Inflammatory macrophage treated with lipopolysaccharide for 1 hour (primary cell): ENCODE measurements at places on chromosomes 7 and 10.

- DNase-seq: no peak
Measured at GRCh38 chr7:741191-741671, 14.2 kb upstream of the PRKAR1B start.

DNA sequence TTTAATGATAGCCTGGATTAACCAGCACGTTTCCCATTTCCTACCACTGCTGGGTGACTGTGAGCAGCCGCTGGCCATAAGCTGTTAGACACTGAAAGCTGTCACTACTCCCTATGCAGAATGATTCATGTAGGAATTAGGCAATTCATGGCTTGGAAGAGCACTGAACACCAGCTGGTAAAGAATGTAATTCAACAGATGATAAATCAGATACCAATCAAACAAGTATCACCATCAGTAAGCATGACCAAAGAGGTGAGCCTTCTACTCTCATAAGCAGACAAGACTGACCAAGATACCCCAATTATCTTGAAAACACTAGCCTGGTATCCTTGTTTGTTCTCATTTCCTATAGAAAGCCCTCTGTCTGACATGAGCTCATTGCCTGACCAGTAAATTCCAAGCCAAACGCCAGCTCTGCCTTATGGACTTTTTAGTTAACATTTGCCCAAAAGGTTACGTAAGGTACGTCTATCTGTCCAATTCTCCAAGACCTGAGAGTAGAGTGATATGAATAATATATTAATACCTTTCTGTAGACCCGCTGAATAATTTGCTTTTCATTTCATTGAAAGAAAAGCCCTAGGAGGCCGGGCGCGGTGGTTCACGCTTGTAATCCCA is 127.7 kb downstream of the ELMO1 start:
- peak; percentile 53 for DNase-seq

GRCh38 chr10:86759073-86759672 is 2.8 kb downstream of the BMPR1A start:
- DNase-seq: peak; percentile 12

DNA sequence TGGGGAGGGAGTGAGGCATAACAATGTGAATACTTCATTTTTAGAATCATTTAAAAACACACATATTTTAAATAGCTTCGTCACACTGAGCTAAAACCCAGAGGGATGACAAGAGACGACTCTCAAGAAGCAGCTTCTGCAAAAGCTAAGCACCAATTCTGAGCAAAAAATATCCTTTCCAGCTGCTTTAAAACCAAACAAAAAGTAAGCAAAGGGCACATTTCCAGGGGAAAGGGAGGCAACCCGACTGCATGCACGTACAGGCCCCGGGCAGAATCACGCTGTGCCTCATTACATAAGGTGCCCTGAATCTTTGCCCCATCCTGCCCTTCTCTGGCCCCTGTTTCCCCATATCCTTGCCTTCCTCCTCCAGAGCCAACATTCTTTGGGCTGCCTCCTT is 78.4 kb downstream of the DGKI start:
- no peak for DNase-seq

- DNase-seq: no peak
Measured at GRCh38 chr7:140883378-140883777, 41.4 kb downstream of the BRAF start.

DNA sequence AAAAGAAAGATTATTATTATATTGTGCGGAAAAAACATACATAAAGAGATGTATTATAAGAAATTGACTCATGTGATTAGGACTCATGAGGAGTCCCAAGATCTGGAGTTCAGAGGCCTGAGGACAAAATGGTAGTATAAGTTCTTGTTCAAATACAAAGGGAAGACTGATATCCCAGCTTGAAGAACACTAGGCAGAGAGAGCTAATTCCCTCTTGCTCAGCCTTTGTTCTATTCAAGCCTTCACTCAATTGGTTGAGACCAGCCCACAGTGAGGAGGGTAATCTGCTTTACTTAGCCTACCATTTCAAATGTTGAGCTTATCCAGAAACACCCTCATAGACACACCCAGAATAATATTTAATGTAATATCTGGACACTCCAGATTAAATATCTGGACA is 1683.8 kb downstream of the REEP3 start:
- DNase-seq: no peak

GRCh38 chr10:10092581-10092980 is 925.1 kb upstream of the CELF2 start:
- no peak for DNase-seq

- DNase-seq: no peak
Measured at GRCh38 chr10:52609071-52609470, 163.5 kb downstream of the MBL2 start.

- DNase-seq: no peak
Measured at GRCh38 chr10:86613905-86614304, 40.4 kb upstream of the OPN4 start.

- no peak for DNase-seq
Measured at GRCh38 chr7:2718296-2718965, 30.4 kb downstream of the AMZ1 start.

- DNase-seq: no peak
Measured at GRCh38 chr7:22394739-22395138, 37.8 kb upstream of the RAPGEF5 start.

GRCh38 chr7:115269486-115269885 is 347.6 kb downstream of the MDFIC start:
- no peak for DNase-seq

DNA sequence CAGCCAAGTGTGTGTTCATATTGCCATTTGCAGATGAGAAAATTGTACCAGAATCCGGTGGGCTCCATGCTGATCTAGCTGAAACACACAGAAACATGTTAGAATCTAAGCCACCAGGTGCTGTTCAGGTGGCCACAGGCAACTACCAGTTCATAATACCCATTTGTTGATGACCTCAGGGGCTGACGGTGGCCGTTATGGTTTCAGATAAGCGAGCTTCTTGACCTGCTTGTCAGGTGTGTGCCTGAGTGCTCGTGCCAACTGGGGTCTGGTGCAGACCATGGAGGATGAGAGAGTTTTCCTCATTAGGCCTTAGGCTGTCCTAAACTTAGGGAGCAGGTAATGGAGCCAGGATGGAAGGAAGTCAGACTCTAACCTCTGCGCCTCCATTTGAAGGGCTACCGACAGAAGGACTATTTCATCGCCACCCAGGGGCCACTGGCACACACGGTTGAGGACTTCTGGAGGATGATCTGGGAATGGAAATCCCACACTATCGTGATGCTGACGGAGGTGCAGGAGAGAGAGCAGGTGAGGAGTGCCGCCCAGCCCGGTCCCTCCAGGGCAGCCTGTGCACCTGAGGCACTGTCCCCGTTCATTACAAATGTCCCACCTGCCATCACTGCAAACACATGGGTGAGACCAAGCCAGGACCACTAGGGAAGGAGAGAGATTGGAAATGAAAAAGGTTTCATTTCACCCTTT is 53.1 kb downstream of the MKI67 start:
- DNase-seq: no peak

GRCh38 chr10:22554461-22555182 is 159.8 kb downstream of the PIP4K2A start:
- DNase-seq: no peak

DNA sequence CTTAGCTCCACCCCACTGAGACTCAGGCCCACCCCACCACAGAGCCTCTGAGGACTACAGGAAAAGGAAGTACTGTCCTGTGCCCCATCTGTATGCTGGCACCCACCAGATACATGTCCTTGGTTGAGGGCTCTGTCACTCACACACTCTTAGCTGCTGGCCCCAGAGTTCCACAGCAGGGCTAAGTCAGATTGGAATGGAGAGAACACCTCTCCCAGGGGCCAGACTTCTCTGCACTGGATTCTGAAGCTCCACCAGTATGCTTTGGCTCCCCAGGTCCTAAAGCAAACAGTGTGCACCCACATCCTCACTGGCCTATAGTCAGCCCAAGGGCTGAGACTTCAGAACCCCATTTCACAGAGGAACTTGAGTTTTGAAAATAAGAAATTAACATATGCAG is 103.2 kb upstream of the PPP2R2D start:
- no peak for DNase-seq

DNA sequence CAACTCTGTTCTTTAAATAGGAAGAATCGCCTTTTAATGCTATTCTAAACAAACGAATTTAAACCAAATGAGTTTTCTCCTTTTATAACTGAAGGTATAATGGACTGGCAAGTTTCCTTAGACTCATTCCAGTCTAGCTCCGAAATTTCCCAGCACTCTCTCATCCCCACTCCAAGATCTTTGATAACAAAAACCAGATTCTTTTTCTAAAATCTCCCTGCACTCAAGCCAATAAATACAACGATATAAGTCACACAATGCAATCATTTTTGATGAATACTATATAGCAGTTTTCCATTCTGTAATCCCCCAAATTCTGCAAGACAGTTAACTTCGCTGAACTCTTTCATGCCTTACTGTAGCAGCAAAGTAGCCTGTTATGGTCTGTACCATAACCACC is 1.9 kb downstream of the OGA start:
- peak; percentile 15 for DNase-seq

DNA sequence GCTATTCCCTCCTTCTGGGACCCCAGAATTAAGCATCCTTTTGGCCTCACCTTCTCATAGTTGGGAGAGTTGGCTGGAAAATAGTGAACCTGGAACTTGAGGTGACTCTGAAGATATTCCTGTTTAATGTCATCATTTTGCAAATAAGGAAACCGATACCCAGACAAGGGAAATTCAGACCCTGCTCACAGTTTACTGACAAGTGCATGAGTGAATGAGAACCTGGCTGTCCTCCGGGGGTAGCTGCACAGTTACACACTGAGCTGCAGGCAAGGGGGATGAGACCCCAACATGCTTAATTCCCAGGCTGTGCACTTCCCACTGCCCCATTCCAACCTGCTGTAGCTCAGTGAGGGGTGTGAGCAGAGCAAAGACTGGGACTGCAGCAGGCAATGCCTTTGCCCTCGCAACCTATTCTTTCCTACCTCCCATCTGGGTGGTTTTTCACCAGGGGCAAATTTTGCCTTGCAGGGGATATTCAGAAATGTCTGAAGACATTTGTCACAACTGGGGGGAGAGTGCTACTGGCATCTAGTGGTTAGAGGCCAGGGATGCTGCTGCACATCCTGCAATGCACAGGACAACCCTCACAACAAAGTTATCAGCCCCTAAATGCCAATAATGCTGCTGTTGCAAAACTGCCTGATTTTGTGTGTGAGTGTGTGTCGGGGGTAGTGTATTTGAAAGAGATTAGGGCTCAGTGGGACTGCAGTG is 136.2 kb downstream of the SORCS3 start:
- no peak for DNase-seq

GRCh38 chr7:12481722-12482121 is 78.1 kb upstream of the VWDE start:
- DNase-seq: no peak

GRCh38 chr10:116410351-116410750 is 17.3 kb upstream of the PNLIPRP3 start:
- no peak for DNase-seq

DNA sequence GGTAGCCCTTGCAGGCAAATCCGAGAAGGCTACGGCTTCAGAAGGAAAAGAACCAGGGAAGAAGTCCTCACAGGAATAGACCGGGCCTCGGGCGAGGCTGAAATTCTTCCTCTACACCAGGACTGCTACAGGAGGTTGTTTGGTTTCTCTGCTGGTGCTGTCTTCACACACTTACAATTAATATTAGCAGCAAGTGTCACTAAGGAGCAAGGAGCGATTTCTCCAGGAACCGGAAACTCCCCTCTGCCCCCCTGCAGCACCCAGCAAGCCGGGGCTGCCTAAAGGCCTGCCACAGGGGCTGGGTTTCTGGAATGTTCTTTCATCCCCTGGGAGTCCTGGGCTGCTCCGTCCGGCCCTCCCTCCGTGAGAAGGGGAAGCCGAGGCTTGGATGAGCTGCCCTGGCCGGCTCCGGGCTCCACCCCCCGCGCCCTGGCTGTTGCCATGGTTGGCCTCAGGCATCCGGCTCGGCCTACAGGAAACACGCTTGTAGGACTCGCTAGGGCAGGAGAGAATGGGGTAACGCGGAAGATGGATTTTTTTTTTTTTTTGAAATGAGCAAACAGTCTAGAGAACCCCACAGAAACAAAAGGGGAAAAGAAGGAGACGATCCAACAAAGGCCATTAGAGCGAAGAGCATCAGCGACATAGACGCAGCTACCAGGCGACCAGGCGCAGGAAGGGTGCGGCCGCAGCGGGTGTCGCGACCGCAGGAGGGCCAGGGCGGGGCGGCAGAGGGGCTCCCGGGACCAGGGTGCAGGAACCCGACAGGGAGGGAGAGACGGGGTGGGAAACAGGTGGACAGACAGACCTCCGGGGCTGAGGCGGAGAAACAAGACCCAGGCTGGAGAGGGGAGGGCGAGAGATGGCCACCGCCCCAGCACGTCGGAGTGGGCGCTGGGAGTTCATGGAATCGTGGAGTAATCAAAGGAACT is 33.0 kb downstream of the EN2 start:
- peak; percentile 23 for DNase-seq

GRCh38 chr10:123380491-123381085 is 226.4 kb downstream of the BUB3 start:
- DNase-seq: peak; percentile 49

- DNase-seq: peak; percentile 68
Measured at GRCh38 chr10:5283305-5284158, 81.2 kb upstream of the UCN3 start.

GRCh38 chr10:121490871-121491519 is 107.2 kb downstream of the FGFR2 start:
- no peak for DNase-seq

DNA sequence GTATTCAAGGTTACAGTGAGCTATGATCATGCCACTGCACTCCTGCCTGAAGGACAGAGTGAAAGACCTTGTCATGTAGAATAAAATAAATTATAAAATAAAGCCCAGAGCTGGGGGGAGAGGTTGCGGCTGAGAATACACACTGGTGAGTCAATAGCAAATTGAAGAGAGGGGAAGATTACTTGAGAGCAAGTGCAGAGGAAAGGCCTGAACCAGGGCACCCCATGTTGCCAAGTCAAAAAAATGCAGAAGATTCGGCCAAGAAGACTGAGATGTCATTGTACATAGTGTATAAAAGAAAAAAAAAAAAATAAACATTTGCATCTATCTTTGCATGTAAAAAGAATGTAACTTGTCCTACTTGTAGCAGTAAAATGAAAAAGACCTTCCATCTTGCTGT is 32.5 kb downstream of the RHEB start:
- no peak for DNase-seq

DNA sequence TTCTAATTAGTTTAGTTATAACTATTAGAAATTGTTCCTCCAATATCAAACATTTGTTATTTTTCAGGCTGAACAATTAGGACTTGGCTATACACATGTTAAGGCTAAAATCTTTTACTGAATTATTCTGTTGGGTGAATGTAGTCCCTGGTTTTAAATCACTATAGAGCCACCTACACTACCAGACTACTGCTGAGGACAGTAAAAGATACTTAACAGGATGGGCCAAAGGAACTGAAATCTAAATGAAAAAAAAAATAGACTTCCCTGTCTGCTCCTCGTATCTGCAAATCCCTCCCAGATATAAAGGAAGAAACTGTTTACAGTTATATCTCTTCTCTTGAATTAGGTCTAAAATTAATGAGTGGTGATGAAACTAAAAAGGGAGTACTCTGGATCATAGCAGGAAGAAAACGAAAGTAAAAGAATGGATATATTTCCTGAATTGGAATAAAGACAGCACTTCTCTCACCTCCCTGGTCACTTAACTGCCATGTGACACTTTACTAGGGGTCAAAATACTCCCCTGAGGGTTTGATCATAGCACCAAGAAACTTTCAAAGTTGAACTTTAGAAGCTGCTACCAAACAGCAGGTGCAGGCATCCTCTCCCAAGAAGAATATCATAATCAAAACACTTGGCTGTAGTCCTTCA is 12.7 kb downstream of the FBXW4 start:
- DNase-seq: no peak

- DNase-seq: no peak
Measured at GRCh38 chr10:98039690-98040381, 9.4 kb upstream of the CRTAC1 start.

GRCh38 chr7:100722480-100723212 is 2.4 kb downstream of the EPO start:
- no peak for DNase-seq

GRCh38 chr7:131974671-131975070 is 418.2 kb upstream of the PODXL start:
- DNase-seq: no peak
